ENCODE measurements at places on chromosomes 3 and 15.
A peak's percentile ranks its signal among the peaks of the same experiment; 100 is the strongest.

DNA sequence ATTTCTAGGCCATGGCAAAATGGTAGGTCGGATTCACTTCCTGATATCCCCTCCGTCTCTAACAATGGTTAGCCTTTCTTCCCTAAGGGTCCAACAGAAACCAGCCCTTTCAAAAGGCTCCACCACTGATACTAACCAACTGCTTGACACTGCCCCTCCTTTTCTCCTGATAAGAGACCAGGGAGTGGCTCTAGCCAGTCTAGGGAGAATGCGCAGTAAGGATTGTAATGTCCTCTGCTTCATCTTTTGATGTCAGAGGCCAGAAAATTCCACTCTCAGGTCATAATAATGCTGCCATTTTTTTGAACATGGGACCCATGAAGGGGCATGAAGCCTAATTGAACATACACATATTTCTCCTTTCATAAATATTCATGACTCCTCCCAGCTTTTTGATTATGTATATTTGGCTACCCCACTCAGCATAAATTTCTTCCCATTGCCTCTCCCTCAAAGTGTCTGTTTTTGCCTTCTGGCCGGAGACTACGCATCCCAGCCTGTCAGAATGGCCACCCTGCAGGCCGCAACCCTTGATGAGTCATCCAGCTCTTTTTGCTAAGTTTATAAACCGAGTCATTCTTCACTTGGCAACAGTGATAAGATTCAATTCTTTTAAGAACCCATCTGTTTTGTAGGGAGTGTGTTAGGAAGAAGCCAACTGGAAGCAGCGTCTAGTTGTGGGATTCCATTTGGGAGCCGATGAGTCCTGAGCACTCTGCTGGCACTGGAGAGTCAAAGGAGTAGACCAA, 189.0 kb upstream of the MCTP2 start:
- no peak for DNase-seq

DNA sequence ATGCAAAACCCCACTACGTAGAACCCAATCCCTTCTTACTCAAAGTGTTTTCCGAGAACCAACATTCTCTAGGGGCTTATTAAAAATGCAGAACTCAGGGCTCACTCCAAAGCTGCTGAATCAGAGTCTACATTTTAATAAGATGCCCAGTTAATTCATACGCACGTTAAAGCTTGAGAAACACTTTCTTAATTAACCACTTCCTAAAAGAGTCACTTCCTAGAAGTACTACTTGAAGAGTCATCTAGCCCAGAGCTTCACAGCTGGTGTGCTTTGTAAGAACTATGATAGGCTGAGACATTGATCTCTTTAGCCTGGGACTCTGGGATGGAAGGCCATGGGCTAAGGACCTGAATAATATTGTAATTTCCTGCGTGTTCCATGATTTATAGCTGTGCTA, 9.0 kb downstream of the COL6A5 start:
- no peak for DNase-seq

- DNase-seq: no peak
Measured at GRCh38 chr15:41878355-41878699, 15.5 kb downstream of the SPTBN5 start.

DNA sequence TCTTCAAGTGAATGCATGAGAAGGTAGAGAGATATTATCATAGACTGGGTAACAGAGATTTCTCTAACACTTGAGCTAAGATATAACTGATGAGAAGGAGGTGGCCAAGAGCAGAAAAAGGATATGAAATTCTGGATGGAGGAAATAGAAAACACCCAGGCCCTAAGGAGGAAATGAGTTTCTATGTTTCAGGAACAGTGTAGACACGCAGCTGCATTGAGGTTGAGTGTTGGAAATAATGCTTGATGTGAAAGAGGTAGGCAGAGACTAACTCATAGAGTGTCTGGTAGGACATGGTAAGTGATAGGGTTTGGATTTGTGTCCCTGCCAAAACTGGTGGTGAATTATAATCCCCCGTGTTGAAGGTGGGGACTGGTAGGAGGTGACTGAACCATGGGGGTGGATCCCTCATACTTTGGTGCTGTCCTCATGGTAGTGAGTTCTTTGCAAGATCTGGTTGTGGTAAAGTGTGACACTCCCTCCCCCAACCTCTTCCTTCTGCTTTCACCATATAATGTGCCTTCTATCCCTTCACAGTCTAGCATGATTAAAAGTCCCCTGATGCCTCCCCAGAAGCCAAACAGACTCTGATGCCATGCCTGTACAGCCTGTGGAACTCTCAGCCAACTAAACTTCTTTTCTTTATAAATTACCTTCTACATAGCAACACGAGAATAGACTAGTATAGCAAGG, 787.3 kb downstream of the EDEM1 start:
- DNase-seq: no peak

DNA sequence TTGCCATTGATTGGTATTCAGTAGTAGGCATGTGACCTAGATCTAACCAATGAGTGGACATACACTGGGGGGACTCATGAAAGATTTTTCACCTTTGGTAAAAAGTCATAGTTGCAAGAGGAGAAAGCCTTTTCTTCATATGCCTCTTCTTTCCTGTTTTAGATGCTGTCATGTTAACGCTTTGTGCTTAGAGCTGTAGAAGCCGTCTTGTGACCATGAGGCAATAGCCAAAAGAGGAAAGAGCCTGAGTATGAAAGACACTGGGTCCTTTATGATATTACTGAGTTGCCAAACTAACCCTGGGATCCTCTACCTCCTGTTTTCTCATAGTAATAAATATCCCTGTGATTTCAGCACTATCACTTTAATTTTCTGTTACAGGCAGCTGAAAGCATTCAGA, 396.0 kb downstream of the FHIT start:
- no peak for DNase-seq

DNA sequence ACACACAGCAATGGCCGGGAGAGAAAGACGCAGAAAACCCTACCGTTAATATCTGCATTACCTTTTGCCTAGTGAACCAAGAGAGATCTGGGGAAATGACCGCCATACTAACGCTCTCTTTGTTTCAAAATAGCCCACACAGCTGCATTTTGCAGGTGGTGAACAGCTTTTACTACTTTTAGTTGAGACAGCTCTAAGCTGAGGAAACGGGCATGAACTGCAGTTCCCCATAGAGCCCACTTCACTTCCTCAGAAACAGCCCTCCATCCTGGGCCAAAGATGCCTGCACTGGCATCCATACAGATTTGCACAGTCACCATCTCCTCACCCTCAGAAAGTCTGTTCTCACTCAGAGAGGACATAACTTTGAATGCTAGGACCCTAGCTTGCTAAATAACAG, 45.0 kb downstream of the ZNF860 start:
- DNase-seq: no peak

DNA sequence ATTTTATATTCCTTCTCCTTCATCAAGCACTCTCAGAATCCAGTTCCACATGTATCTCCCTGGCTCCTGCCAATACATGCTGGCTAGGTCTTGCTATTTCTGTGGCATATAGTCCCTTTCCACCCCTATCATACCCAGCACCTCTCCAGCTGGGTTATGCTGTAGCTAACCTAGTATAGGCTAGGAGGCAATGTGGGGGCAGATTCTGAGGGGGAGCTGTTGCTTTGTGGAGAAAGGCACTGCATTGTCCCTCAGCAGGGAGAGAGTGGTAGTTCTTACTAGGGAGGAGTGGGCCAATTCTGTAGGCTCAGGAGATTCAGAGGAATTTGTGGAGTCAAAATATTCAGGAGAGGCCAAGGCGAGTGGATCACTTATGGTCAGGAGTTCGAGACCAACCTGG, 39.4 kb upstream of the UBL7 start:
- DNase-seq: no peak

DNA sequence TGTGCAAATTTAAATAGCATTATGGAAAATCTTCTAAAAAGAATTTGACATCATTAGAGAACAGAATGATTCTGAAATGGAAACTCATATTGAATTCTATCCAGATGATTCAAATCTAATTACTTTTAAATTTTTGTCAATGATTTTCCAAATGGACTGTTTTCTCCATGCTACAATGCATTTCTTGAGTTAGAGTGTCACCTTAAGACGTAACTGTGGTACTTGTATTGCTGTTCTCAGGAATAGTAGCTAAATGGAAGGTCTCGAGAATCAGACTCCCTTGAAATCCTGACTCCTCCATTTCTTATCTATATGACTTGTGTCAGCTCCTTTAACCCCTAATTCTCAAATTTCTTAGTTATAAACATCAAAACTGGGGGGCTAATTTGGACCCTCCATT, 102.3 kb downstream of the P2RY1 start:
- no peak for DNase-seq

GRCh38 chr3:12180218-12180617, 21.5 kb upstream of the TIMP4 start:
- DNase-seq: peak; percentile 87

DNA sequence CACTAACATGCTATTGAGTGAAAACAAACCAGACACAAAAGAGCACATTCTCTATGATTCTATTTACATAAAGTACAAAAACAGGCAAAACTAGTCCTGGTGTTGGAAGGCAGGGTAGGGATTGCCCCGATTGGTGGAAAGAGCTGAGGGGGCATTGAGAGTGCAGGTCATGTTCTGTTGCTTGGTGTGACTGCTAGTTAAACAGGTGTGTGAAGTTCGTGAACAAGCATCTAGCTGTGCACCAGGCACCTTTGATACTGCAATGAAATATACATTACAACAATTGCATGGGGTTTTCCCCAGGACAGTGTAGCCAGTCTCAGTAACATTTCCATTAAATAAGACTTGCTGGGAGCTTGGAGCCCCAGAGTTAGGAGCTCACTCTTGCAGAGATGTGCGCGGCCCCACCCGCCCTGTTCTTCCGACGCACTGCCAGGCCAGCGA, 26.3 kb upstream of the THRB start:
- DNase-seq: no peak

GRCh38 chr3:54045061-54045815, 77.1 kb upstream of the CACNA2D3 start:
- DNase-seq: no peak

DNA sequence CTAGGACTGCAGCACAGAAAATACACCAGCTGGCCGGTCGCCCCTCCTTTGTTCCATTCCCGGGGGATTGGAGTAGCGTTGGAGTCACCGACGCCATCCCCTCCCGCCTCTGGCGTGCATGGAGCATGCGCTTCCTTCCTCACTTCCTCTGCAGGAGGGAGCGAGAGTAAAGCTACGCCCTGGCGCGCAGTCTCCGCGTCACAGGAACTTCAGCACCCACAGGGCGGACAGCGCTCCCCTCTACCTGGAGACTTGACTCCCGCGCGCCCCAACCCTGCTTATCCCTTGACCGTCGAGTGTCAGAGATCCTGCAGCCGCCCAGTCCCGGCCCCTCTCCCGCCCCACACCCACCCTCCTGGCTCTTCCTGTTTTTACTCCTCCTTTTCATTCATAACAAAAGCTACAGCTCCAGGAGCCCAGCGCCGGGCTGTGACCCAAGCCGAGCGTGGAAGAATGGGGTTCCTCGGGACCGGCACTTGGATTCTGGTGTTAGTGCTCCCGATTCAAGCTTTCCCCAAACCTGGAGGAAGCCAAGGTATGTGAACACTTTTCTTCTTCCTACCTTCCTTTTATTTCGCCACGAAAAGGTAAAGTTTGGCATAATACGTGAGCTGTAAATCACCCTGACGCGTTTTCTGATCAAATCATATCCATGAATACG, at the start of gene SCG3:
Gene SCG3, plus strand, starts transcription at position 201 of the 661 bp plus-strand sequence. Its CDS starts 253 bp downstream, at position 454.
- peak; percentile 70 for DNase-seq

DNA sequence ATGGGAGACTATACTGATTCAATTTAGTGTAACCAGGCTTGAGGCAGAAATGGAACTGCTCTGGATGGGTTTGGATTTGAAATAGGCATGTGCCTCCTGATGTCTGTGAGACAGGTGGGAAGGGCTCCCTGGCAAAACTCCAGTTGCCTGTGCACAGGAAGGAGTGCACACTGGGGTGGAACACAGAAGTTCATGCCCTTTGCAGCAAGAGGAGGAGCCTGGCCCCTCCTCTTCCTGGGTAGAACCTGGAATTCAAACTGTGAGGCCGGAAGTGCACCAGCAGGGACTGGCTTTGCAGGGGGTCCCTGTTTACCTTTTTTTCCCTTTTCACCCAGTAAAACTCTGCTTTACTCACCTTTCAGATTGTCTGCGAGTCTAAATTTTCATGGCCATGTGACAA, 99.9 kb downstream of the GMPS start:
- DNase-seq: no peak

- DNase-seq: no peak
Measured at GRCh38 chr3:137438561-137438960, 325.6 kb upstream of the SOX14 start.

GRCh38 chr3:184616436-184616835, 54.9 kb downstream of the EPHB3 start:
- no peak for DNase-seq

GRCh38 chr3:15983232-15983631, 185.5 kb upstream of the ANKRD28 start:
- DNase-seq: no peak

GRCh38 chr3:167361306-167361705, 18.8 kb downstream of the ZBBX start:
- DNase-seq: no peak

GRCh38 chr3:79326642-79327041, 441.2 kb downstream of the ROBO1 start:
- no peak for DNase-seq

DNA sequence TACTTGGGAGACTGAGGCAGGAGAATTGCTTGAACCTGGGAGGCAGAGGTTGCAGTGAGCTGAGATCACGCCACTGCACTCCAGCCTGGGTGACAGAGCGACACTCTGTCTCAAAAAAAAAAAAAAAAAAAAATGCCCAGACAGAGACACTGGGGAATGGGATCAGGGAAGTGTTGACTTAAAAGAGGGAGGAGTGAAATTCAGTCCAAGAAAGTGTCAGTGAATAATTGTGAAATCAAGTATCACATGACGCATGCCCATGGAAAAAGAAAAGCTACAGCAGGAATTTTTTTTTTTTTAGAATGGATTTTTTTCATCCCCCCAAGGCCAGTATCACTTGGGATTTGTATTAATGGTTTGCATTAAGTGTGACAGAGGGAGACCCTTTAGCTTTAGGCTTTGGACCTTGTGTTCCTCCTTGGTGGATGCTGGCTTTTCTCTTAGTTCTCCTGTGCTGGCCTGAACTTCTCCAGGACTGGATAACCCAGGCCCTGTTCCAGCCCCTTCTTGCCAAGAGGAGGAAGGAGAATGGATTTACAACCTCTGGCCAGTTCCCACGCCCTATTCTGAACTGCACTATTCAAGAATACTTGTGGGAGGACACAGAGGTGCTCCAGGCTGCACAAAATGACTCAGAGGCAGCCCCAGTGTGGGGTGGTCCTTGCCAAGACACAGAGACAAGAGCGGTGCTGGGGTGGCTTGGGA, 36.7 kb upstream of the ZNF774 start:
- peak; percentile 91 for DNase-seq
